Thoracic aorta (tissue), 2 donors: ENCODE measurements at places on chromosomes 6 and 20.

DNA sequence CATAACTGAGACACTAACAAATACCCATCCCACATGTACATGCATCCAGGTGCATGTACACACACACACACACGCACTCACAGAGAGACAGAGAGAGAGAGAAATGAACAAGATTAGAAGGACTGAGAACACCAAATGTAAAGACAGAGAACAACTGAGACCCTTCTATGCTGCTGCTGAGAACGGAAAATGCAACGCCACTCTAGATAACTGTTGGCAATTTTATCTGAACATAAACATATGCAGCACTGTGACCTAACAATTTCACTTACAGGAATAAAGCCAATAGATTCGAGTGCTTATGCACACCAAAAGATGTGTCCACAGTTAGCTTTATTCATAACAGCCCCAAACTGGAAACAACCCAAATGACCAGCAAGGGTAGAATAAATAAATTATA lies 103.8 kb upstream of the LY86 start:
- DNase-seq, result no peak

- no peak for DNase-seq
Measured at GRCh38 chr6:17096096-17096495, 5.8 kb upstream of the STMND1 start.

DNA sequence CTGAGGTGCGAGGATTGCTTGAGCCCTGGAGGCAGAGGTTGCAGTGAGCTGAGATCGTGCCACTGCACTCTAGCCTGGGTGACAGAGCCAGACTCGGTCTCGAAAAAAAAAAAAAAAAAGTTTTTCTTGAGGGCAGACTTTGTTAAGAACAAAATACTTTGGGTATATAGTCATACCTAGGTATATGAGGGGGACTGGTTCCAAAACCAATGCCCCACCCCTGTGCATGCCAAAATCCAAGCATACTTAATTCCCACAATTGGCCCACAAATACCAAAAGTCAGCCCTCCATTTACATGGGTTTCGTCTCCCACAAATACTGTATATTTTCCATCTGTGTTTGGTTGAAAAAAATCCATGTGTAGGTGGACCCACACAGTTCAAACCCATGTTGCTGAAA lies 119.9 kb downstream of the INSM1 start:
- no peak for DNase-seq

DNA sequence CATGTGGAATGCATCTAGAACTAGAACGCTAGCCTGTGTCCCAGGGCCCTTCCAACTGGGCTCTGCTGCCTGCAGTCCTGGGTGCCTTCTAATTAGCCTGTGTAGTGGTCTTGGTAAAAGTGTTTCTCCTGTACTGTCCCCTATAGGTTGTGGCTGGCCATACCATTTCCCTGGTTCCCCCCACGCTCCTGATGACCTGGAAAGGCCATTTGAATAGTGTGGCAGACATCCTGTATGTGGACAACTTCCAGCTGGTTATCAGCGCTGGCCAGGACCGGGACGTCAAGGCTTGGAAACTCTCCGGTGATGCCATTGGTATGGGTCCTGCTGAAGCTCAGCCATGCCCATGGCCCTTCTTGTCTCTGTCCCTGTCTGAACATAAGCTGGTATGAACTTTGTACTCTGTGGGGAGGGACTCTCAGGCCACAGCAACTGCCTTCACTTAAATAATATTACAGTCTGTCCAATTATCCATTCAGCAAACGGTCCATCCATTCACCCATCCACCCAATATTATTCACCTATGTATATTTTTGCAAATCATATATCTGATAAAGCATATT lies 60.7 kb downstream of the SUN5 start:
- DNase-seq, result no peak

GRCh38 chr20:45011108-45011526 lies 44.8 kb downstream of the STK4 start:
- no peak for DNase-seq

DNA sequence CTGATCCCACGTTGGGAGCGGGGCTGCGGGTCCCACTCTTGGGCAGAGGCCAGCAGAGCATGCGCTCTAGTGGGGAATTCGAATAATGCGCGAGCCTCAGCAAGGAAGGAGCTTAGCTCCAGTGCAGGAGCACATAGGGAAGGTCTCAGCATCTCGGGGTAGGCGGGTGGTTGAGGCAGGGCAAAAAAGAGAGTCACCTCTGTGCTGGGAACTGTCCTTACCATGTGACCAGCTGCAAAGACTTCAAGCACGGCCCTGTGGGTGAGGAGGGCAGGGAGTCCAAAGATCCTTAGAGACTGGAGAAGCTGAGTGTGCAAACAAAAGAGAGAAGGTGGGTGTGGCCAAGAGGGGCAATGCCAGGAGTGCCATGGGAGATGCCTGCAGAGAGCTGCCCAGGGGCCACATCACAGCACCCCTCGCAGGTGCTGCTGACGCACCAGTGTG lies 79.2 kb upstream of the CD93 start:
- no peak for DNase-seq

DNA sequence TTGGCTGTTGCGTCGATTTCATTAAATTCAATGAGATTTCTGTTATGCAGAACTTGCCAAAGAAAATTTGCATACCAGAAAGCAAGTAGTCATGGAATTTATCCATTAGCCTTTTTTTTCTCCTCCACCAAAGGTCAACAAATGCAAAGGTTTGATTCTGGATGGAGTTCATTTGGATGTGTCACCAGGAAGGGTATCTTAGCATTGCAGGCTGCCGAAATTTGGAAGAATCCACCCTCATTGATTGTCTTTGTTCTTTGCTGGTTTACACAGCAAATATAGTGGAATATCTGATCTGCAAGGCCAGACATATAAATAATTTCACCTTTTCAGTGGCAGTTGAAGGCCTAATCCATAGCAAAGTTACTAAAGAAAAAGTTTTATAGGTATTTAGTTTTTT lies 229.4 kb upstream of the SLC35B3 start:
- DNase-seq, result no peak

DNA sequence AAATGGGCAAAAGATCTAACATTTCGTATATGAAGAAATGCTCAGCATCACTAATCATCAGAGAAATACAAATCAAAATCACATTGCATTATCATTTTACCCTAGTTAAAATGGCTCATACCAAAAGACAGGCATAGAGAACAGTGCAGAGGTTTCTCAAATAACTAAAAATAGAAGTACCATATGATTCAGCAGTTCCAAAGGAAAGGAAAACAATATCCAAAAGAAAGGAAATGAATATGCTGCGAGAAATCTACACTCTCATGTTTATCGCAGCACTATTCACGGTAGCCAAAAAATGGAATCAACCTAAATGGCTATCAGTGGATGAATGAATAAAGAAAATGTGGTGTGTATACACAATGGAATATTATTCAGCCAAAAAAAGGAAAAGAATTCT lies 63.5 kb downstream of the VTA1 start:
- DNase-seq, result no peak

DNA sequence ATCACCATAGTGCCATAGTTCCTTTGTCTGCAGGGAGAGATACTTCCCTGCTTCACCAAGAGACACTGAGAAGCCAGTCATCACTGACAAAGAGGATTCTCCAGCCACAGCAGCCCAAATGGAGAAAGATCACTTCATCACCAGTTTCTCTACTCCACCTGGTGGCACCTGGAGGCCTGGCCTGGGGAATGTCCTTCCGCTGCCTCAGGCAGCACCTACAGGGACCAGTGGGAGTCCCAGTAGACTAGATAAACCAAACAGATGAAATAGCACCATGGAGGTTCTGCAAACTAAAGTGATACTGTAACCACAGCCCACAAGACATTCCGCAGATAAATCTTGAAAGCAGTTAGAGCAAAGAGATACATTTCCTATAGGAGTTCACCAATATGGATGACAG lies 266.5 kb downstream of the C6orf118 start:
- DNase-seq, result no peak

GRCh38 chr6:26327450-26328264 lies 37.3 kb upstream of the BTN3A2 start:
- DNase-seq, result no peak

DNA sequence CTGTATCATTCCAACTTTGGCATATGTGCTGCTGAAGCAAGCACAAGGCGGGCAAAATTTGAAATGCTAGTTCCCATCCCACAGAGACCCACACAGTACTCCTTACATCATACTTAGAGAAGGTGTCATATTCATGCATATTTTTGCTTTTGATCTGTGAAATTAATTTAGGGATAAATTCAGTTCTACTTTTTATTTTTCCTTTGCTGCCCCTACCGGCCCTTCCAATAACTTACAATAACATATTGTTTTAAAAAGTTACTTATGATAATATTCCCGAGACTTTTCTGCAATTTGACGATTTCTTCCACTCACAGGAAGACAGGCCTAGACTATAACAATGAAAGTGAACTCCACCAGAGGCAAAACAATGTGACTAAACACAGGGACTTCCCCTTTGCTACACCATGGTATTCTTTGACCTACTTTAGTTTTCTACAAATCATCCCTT lies 35.0 kb downstream of the SESN1 start:
- DNase-seq, result no peak

DNA sequence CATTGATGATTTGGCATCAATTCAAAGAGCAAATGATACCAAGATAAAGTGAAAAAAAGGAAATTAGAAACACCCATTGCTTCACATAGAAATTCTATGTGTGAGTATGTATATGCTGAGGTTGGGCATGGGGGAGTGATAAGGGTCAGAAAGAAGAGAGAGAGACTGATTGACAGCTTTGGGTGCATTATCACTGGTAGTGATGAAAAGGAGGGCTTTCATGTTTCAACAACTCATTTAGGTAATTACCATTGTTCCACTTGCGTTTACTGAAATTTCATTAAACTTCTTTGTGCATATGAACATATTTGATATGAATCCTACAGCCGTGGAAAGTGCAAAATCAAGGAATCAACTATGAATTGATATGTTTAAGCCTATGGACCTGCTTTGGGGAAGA lies 84.7 kb downstream of the ADGRB3 start:
- DNase-seq, result no peak

- no peak for DNase-seq
Measured at GRCh38 chr20:33373735-33374605, 27.3 kb downstream of the CDK5RAP1 start.

GRCh38 chr6:11918739-11919605 lies 93.1 kb upstream of the HIVEP1 start:
- no peak for DNase-seq

GRCh38 chr6:166483573-166484250 lies 101.0 kb upstream of the MPC1 start:
- DNase-seq, result no peak

GRCh38 chr6:107033126-107033525 lies 5.1 kb downstream of the MTRES1 start:
- DNase-seq, result no peak

- DNase-seq, result no peak
Measured at GRCh38 chr20:35054814-35055213, 37.8 kb downstream of the TRPC4AP start.

DNA sequence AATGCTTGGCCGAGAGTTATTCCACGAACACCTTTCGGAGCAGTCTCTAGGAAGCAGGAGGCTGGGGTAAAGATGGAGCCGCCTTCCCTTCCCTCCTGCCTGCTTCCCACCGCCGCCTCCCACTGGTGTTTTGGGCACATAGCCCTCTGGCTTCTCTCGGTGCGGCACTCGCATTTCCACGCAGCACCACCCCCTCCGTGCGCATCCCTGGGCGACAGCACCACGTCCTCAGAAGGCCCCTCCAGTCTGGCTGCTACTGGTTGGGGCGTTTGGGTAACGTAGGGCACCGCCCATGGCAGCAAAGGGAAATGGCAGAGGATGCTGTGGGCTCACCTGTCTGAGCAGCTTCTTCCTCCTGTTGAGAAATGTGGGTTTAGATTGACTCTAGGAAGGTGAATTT lies 2.4 kb downstream of the COL20A1 start:
- DNase-seq, result no peak

GRCh38 chr6:21691685-21692346 lies 98.3 kb downstream of the SOX4 start:
- DNase-seq, result no peak

DNA sequence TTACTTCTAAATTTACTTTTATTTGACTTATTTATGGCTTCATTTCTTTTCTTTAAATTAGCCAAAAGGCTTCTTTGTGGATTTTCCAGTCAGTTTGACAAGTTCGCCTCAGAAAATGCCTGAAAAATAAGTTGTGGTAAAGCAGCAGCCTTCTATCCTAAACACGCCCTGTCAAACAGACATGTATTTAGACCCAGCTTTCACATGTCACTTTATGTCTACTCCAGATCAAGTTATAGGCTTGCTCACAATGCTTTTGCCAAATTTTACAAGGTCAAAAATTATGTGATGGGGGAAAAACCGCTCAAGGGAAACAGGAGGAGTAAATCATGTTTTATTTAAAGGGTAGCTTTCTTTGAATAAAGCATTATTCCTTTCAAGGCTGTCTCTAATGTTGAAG lies 615.0 kb downstream of the HDGFL1 start:
- no peak for DNase-seq

GRCh38 chr6:137495703-137496336 lies 1.6 kb upstream of the OLIG3 start:
- DNase-seq, result no peak

- DNase-seq, result no peak
Measured at GRCh38 chr6:30600451-30600961, 16.5 kb downstream of the PPP1R10 start.

- DNase-seq, result no peak
Measured at GRCh38 chr6:54718541-54719023, 128.0 kb upstream of the FAM83B start.

DNA sequence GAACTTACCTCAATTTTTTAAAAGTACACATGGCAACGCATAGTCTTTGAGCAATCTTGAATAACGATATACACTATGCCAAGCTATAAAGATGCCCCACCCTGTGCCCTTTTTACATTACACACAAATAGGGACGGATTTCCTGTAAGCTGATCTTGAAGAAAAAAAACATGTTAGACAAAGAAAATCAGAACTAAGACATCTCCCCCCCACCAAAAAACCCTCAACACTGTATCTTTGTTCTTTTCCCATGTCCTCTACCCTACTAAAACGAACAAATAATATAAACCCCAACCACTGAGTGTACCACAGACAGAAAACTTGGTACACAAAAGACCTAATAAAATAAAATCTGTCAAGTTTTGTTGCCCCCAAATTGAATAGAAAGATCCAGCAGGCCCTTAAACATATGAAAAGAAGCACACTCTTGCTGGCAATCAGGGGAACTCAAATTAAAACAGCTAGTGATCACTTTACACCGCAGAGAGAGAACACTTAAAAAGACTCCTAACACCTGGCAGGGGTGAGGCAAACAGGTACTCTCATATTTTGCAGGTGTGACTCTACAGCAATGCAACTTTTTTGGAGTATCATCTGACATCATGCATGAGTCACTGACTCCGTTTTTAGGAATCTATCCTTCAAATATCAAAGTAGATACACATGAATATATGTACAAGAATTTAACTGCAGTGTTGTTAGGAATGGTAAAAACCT lies 29.6 kb downstream of the BACH2 start:
- no peak for DNase-seq
